ENCODE measurements at places on chromosomes 16 and 17.

DNA sequence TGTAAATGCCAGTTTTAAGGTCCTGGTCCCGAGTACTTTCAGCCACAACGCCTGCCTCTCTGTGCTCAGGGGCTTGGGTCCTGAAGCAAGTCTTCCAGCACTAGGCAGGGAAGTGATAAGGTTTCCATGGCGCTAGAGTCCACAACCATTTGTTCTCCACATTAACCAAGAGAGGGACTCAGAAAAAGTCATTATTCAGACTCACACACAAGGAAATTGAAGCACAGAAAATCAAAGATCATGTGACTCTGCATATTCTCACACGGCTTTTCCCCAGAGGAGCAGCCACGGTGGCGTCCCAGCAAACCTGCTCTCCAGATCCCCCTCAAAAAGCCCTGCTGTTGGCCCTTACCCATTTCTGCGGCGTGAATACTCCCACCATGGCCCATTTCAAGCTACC lies 9.7 kb downstream of the ENPP7 start:
- no peak for DNase-seq

DNA sequence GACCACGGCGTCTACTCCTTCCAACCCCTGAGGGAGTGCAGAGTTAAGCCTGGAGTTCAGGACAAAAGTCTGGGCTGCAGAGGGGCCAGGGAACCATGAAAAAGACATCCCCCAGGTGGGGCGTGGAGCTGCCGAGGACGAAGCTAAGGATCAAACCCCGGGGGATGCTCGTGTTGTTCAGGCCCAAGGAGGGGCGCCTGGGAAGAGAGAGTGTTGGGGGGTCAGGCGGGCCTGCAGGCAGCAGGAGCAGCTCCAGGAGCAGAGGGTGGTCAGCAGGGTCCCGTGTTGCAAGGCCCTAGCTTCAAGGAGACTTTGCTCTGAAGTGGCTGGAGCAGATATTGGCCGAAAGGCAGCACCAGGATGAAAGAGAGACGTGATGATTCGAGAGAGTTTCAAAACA lies 26.7 kb downstream of the NECAB2 start:
- no peak for DNase-seq

GRCh38 chr16:83990492-83990891 lies 22.4 kb downstream of the NECAB2 start:
- DNase-seq: no peak

GRCh38 chr17:20852239-20852989 lies 190.4 kb downstream of the USP22 start:
- DNase-seq: no peak

- DNase-seq: peak; percentile 48
Measured at GRCh38 chr17:10198509-10199249, at the start of gene GAS7. Gene GAS7 (minus strand): TSS chr17:10198606.

DNA sequence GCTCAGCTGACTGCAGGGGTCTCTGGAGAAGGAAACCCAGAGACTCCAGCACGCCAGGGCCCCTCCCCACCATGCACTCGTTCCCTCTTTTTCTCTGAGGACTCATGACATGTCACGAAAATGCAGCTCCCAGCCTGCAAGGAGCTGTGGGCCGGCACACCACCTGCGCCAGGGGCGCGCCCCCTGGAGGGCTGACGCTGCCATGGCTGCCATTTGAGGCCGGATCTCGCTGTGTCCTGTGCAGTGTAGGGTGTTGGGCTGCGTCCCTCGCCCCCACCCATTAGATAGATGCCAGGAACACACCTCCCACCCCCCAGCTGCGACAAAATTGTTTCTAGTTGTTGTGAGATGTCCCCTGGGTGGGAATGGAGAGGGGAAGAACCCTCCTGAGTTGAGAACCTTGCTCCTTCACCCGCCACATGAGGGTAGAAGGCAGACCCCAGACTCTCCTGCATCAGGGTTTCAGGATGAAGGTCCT lies 8.2 kb downstream of the SYNGR2 start:
- no peak for DNase-seq

DNA sequence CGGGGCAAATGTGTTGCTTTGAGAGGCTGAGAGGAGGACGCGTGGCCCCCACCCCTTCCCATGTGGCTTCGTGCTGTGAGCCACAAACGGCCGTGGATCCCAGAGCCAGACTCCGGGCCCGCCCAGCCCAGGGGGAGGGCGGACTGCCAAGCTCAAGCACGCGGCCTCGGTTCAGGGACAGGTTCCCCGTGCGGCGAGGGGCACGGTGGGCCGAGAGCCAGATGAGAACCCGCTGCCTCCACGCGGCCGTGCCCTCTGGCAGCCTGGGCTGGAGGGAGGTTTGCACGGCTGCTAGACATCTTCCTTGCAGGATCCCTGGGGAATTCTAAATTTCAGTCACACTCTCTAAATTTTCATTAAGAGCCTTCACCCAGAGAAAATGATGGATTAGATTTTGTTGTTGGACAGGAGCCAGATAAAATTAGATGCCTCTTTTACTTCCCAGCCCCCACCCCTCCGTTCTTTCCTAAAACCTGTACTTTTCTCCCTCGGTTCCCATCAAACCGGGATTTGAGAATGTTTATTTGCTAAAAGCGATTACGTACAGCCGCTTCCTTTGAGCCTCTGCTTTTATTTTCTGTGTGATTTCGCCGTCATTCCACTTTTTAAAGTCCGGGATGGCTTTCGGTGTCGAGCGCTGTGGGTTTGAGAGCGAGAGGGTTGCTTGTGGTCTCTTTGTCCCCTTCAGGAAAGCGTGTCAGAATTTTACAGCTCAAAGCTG lies 25.0 kb upstream of the GNG13 start:
- no peak for DNase-seq

GRCh38 chr17:78127239-78127887 lies 1.2 kb downstream of the TMC6 start:
- peak; percentile 68 for DNase-seq

Measured in left lobe of liver (tissue), 2 donors.